Karpas-422 (cell line): ENCODE measurements at places on chromosomes 12 and 14. TPM values are rescaled to one million over a fixed set of nuclear protein-coding genes. Genes with fewer than 3 reads are reported as not detected.

The PRH2 gene
- not detected in 2 replicates for total RNA-seq

The TAS2R42 gene
- not detected in 2 replicates for total RNA-seq

The MSRB3 gene
- not detected in 2 replicates for total RNA-seq

The PLXNC1 gene
- total RNA-seq = 7.9 and 11.9 TPM in 2 replicates

The RNF31 gene
- total RNA-seq = 82.0 and 153 TPM in 2 replicates
